ENCODE measurements at places on chromosomes 2 and 18. TPM values are rescaled to one million over a fixed set of nuclear protein-coding genes. Genes with fewer than 3 reads are reported as not detected.

The GPR39 gene
- not detected for total RNA-seq

The TMEM178A gene
- total RNA-seq, result not detected

The PTPRM gene
- 1.5 TPM for total RNA-seq

The TTLL4 gene
- total RNA-seq, result 44.2 TPM

The RAPGEF4 gene
- total RNA-seq, result 0.33 TPM

The KCNG2 gene
- not detected for total RNA-seq

The UPP2 gene
- total RNA-seq, result not detected

The RDH14 gene
- 16.0 TPM for total RNA-seq

The INO80C gene
- 39.0 TPM for total RNA-seq

The FIGN gene
- not detected for total RNA-seq

The ASXL3 gene
- not detected for total RNA-seq

The COLEC11 gene
- not detected for total RNA-seq

The CCDC141 gene
- 0.84 TPM for total RNA-seq

The HRH4 gene
- total RNA-seq, result not detected

The NEUROD1 gene
- not detected for total RNA-seq

The MYO7B gene
- total RNA-seq, result 0.63 TPM

The TSGA10 gene
- total RNA-seq, result 3.4 TPM

The WDFY1 gene
- total RNA-seq, result 32.8 TPM

The SLC19A3 gene
- not detected for total RNA-seq

The TBR1 gene
- not detected for total RNA-seq

The POU3F3 gene
- not detected for total RNA-seq

The PDIA6 gene
- 241 TPM for total RNA-seq

The NEB gene
- 0.50 TPM for total RNA-seq

The MROH2A gene
- total RNA-seq, result not detected

The UGT1A8 gene
- total RNA-seq, result not detected

The FSHR gene
- total RNA-seq, result not detected

The EPAS1 gene
- total RNA-seq, result 7.0 TPM

The C1QL2 gene
- total RNA-seq, result not detected

The FAHD2B gene
- 8.5 TPM for total RNA-seq

The SOWAHC gene
- total RNA-seq, result 0.53 TPM

The DNAJC5G gene
- not detected for total RNA-seq

The RNF125 gene
- total RNA-seq, result 29.3 TPM

The IL18R1 gene
- total RNA-seq, result 19.3 TPM

The INHBB gene
- total RNA-seq, result not detected

The IL1B gene
- 0.42 TPM for total RNA-seq

The PSMA8 gene
- total RNA-seq, result 0.87 TPM

The CFC1 gene
- not detected for total RNA-seq

The LYG2 gene
- not detected for total RNA-seq

The DPP4 gene
- 8.6 TPM for total RNA-seq

The RAD51AP2 gene
- total RNA-seq, result not detected

The NXPH2 gene
- total RNA-seq, result not detected

The UGT1A5 gene
- total RNA-seq, result not detected

The EHBP1 gene
- 19.8 TPM for total RNA-seq

The HOXD4 gene
- total RNA-seq, result not detected

The POTEC gene
- not detected for total RNA-seq

The LYPD1 gene
- not detected for total RNA-seq

The SKOR2 gene
- total RNA-seq, result not detected
